ENCODE measurements at places on chromosomes 4 and X.

- DNase-seq: no peak
Observed at GRCh38 chr4:10527438-10527837, 70.2 kb upstream of the ZNF518B start.

- DNase-seq: peak; percentile 2
Observed at GRCh38 chr4:89681219-89681618, 155.7 kb downstream of the SNCA start.

DNA sequence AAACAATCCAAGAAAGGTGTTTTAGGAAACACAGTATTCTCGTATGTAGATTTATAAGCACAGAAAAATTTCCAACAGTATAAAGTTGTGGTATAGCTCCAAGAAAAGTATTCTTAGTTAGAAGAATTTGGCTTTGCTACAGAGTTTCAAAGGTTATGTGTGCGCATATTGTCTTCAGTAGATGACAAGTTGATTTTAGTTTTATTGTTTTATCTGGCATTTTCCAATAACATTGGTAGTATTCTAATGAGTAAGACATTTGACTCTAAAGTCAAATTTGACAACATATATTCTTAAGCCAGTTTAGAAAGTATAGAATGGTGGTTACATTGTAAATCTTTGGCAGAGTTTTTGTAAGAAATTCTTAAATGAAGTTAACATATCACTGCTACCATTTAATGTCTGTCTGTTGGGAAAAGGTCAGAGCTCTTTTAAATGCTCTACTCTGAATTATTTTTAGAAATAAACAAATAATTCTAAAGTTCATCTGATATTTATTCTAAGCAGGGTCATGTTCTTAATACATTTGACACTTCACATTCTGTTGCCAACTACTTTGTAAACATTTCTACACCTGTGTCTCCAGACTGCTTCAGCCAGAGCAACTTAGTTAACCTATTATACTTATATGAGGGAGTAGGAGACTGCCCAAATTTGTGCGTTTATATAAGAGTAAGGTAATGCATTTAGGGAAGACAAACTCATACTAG, 30.0 kb downstream of the CLCN3 start:
- no peak for DNase-seq

- no peak for DNase-seq
Observed at GRCh38 chrX:97096385-97096784, 212.7 kb downstream of the RPA4 start.

GRCh38 chrX:137748827-137749226, 182.9 kb downstream of the ZIC3 start:
- no peak for DNase-seq

GRCh38 chr4:38449506-38450174, 214.4 kb upstream of the KLF3 start:
- no peak for DNase-seq

GRCh38 chr4:110587666-110588285, 35.1 kb downstream of the PITX2 start:
- no peak for DNase-seq

- DNase-seq: no peak
Observed at GRCh38 chr4:8570201-8570600, 10.0 kb upstream of the GPR78 start.

- DNase-seq: no peak
Observed at GRCh38 chr4:56468097-56468422, 643 bp downstream of the SRP72 start.

DNA sequence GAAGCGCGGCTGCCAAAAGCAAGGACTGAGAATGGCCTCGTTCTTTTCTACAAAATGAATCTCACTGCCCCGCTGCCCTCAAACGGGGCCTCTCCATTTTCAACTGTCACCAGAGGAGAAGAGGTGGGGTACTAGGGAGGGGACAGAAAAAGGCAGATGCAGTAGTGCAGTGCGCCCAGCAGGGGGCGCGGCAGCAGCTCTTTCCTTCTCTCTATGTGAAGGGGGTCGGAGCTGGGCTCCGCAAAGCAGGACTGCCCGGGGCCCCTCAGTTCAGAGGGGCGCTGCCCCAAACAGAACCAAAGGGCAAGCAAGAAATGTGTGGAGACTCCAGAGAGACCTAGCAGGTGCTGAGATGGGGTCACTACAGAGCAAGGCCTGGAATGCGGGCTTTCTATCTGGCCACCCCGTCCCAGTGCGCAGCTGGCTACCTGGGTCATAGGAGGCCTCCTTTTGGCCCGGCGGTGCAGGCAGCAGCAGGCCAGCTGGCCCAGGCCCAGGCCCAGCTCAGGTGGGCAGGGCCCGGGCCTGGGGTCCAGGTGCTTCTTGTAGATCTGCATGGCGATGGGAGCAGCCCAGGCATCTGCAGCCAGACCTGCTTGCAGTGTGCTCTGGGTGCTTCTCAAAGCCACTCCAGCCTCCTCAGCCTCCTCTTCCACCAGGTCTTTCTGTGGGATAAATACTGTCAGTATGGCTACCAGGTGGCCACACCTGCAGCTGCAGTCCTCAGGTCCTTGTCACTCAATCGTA, 5.9 kb downstream of the IRAK1 start:
- DNase-seq: peak; percentile 55

- DNase-seq: no peak
Observed at GRCh38 chr4:78845472-78845871, 69.3 kb downstream of the BMP2K start.

DNA sequence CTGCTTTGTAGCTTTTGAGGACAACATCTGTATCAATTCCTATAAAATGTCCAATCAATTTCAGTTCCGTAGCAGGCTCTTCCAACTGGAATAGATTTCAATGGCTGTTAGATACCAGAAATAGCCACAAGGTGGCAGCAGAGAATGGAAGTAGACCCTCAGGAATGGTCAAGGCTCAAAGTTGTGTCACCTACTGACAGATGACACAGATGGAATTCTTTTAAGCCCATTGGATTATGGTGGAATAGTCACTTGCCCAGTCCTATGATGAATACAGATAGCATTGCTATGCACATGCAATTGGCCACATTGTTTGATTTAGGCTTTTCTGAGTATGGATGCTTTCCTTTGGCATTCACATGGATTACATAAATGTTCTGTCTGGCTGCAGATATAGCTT, 130.4 kb upstream of the RADX start:
- DNase-seq: peak; percentile 1

GRCh38 chr4:79042079-79042674, 102.9 kb upstream of the PAQR3 start:
- peak; percentile 40 for DNase-seq

- peak; percentile 76 for DNase-seq
Observed at GRCh38 chr4:78629991-78630541, 78.5 kb downstream of the ANXA3 start.

DNA sequence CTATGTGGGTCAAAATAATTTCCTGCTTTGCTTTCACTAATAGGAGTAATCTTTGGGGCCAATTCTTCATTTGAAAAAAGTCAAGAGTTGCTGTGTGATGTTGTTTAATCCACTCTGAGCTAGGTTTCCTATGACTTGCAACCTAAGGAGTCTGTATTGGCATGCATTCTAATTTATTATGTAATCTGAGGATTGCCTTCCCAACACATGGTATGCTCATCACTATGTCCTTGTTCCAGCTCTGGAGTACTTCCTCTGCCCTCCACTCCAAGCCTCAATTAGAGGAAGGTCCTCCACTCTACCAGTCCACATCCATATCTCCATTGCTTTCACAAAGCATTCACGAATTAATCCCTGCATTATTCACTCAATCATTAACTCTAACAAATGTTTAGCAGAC, 56.1 kb downstream of the PPP3CA start:
- no peak for DNase-seq

GRCh38 chr4:86791126-86791525, 58.1 kb downstream of the SLC10A6 start:
- peak; percentile 16 for DNase-seq

DNA sequence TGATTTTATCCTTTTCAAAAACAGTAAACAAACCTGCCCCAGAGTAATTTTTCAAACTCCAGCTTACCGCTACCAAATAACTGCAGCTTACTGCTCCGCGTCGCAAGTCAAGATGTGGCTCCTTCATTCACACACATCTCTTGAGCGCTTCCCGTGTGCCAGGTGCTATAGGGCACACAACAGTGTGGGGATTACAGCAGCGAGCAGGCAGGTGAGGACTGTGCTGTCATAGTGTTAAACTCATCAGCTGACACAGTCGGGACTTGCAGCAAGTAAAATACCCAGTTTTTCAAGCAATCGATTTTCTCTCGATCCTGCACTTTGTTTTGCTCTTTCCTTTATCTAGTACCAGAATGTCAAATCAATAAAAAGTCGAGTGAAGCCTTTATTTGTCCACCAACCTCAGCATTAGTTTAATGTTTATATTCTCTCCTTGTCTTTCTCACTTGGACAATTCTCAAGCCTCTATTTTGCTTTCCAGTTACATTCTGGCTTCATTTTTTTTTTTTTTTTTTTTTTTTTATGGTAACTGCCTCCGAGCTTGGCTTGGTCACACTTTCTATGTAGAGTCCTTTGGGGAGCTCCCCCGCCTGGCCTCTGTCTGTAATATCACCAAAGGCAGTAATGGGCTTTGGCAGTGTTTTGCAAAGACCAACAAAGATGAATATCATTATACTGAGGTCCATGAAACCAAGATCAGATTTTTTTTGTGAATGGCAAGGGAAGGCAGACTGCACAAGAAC, 8.3 kb upstream of the ASB5 start:
- DNase-seq: peak; percentile 3

DNA sequence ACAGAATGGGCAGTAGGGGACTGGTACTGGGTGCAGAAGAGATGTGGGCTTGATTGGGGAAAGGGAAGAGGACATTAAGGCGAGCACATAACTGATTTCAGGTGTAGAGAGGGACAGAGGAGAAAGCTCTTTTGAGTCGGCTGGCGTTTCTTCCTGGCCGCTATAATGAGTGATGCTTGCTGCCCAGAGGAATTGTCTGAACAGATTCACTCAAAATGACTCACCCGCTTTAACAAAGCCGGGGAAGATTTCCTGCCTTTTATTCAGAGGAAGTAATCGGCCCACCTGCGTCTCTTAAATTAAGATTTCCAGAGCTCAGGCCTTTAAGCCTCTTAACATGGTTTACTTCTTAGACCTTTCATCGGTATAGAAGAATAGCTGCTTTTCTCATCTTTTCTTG, 102.1 kb upstream of the AP1S2 start:
- no peak for DNase-seq

DNA sequence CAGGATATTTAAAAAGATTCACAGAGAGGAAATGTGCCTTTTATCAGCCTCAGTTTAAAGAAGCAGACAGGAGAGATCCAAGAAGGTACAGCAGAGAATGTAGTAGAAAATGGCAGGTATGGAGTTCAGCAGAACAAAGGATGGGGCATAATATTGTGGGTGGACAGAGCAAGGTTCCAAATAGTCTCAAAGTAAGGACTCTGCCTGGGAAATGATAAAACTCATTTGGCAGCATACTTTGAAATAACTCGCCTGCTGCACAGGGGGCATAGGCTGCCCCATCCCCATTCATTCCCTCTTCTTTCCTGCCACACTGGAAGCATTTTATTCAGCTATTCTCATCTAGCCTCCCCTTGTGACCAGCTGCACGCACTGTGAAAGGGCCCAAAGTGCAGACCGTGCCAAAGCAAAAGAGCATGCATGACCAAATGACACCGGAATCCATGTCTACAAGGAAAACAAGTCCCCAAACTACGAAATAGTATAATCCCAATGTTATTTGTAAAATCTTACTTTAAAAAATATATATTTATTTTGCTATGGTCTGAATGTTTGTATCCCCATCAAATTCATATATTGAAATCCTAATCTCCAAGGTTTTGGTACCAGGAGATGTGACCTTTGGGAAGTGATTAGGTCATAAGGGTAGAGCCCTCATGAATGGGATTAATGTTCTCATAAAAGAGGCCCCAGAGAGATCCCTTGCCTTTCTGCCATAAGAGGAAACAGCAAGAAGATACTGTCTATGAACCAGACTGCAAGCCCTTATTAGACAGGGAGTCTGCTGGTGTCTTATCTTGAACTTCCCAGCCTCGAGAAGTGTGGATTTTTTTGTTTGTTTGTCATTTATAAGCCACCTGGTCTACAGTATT, 77.4 kb upstream of the PRSS48 start:
- DNase-seq: no peak

DNA sequence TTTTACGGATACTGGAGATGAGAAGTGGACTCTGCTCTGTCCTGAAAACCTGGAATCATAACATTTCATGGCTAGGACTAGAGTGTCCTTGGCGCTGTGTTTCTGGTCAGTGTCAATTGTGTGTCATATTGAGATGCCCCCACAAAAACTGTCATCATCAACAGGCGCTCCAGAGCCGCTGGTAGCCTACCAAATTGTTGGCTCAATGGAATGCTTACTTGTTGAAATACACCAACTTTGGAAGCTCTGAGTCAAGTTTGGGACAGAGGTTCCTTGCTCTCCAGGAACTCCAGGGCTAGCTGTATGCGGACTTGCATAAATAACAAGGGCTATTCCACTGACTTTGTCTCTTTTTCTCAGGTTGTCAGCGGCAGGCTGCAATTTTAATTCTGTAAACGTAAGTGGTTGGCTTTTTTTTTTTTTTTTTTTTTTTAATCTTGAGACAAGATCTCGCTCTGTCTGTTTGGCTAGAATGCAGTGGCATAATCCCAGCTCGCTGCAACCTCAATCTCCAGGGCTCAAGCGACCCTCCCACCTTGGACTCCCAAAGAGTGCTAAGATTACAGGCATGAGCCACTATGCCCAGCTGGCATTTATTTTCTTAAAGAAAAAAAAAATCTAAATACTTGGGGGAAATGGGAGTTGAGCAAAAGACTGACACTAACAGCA, 871 bp upstream of the HPGD start:
- DNase-seq: peak; percentile 78

DNA sequence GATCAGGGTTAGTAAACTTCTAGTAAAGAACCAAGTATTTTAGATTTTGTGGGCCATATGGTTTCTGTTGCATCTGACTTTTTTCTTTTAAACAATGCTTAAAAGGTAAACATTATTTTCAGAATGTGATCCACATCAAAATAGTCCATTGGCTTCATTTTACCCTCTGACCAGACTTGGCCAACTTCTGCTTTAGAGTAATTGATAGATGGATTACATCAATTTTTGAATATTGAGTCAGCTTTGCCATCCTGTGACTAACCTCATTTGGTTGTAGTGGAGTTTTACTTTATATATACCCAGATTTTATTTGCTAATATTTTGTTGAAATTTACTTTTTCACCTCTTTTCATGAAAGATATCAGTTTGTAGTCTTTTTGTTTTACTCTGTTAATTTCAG, 559.8 kb downstream of the TLL1 start:
- DNase-seq: no peak

DNA sequence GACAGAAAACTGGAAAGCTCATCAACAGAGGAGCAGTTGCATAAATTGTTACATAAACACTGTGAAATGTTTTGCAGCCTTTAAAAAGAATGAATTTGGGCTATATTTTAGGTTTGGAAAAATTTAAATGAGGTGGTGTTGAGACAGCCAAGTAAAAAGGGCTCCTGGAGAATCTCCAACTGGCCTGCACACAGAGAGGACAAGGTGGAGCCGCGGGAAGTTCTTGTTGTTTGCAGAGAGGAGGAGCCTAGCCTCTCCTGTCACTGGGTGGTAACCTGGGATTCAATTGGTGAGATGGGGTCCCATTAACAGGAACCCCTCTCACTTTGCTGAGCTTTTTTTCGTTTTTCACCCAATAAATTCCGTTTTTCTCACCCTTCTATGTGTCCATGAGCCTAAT, 13.4 kb downstream of the GIMD1 start:
- no peak for DNase-seq

GRCh38 chrX:5683996-5684395, 544.7 kb downstream of the NLGN4X start:
- no peak for DNase-seq

- DNase-seq: no peak
Observed at GRCh38 chrX:112834031-112834845, 6.4 kb downstream of the AMOT start.

GRCh38 chrX:97065973-97066372, 182.3 kb downstream of the RPA4 start:
- DNase-seq: no peak

Data from erythroblast (primary cell).